CD14-positive monocyte (primary cell): ENCODE measurements at places on chromosomes 2 and 18.

DNA sequence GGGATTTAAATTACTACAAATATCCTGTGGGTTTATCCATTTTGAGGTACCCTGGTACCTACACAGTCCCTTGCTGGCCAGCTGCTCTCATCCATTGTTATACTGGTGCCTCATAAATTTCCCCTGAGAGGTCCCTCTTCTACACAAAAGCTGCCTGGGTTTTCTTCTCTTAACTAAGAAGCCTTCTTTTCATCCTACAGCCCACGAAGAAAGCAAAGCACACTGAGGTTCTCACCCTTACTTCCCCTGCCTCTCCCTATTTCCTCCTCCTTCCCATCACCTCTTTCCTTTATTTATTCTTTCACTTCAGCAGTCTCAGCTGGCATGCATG is 154.9 kb downstream of the CSRNP3 start:
- no peak for DNase-seq

DNA sequence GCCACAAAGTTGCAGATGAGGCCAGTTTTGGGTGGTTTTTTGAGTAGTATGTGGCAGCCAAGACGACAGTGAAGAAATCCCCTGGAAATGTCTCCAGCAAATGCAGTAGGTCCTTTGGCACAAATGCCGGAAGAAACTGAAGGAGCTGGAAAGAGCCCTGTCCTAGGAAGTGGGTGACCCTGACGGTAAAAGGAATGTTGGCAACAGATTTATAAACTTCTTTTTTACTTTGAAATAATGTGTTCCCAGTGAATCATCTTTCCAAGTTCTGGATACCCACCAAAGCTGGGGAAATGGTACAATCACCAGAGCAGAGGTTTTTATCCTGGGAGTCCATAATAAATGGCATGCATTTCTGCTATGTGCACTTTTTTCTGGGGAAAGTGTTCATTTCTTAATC is 112.9 kb downstream of the CSRNP3 start:
- no peak for DNase-seq

DNA sequence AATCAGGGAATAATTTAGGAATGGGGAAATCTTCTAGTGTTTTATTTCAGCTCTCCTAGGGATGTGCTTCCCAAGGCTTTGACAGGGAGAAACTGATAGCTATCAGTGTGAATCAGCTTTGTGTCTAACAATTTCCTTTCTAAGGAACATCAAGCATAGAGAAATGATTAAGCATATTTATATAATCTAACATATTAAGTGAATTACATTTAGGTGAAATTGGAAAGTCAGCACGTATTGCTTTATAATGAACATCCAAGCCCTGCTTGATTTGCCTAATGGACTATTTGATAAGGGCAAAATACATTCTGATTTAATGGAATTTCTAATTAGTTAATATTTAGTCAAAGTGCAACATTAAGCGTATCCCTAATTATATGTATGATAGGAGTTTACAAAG is 19.5 kb upstream of the TSPYL6 start:
- no peak for DNase-seq

- DNase-seq: no peak
These were observed 433.8 kb upstream of the TCF4 start for GRCh38 chr18:56021809-56022195.

DNA sequence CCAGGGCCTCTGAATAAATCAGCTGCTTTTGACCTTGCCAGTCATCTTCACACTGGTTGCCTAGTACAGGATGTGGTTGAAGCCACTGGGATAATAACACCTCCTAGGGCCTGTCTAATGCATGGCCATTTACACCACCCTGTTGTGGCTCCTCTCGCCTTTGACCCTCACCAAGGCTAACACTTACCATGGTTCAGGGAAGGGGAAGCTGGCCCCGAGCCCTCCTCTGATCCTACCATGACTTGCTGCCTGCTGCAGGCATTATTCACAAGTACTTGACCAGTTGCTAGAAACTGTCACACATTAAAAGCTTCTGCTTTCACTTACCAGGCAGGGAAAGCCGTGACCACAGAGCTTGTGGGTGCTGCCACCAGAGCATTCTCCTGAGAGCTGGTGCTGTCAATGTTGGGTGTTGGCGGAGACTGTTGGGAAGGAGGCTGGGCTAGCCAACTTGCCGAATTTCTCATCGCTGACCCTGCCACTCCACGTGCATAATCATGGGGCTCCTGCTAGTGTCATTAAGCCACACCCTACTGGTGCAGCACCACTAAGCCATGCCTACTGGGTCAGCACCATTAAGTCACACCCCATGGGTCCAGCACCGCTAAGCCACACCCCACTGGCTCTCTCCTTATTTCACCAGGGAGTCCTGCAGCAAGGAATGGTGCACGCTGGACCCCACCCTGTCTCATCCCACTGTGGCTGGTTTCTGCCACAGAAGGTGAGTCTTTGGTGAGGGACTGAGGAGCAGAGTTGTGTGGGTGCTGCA is 47.0 kb upstream of the TTC39C start:
- DNase-seq: peak; percentile 60

DNA sequence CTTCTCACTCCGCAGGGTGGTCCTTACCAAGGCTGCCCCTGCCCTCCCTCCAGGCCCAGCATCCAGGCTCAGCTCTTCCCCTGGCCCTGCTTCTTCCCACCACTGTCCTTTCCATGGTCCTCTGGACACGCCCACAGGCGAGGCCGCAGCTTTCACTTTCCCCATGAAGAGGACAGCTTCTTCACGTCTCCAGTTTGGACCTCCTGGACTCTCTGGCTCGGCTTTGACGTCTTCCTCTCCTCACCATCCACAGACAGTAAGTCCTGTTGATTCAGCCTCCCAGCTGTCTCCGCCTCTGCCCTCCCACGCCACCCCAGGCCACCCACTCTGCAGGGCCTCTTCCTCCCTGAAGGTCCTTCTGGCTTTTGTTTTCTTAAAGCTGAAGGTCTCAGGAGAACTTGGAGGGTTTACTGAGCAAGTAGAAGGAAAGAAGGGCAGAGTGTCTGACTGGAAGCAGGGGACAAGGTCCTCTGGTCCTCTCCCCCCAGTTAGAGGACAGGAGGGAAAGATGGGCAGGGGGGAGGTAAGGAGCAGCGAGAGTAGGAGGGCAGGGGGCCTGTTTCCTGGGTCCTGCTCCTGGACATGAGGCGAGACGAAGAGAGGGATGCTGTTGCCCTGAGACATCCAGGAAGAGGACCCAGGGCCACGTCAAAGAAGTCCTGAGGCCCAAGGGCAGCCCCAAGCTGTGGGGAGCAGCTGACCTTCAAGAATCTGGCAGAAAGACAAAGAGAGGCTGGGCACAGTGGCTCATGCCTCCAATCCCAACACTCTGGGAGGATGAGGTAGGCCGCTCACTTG is 24.7 kb upstream of the NMUR1 start:
- DNase-seq: peak; percentile 59

DNA sequence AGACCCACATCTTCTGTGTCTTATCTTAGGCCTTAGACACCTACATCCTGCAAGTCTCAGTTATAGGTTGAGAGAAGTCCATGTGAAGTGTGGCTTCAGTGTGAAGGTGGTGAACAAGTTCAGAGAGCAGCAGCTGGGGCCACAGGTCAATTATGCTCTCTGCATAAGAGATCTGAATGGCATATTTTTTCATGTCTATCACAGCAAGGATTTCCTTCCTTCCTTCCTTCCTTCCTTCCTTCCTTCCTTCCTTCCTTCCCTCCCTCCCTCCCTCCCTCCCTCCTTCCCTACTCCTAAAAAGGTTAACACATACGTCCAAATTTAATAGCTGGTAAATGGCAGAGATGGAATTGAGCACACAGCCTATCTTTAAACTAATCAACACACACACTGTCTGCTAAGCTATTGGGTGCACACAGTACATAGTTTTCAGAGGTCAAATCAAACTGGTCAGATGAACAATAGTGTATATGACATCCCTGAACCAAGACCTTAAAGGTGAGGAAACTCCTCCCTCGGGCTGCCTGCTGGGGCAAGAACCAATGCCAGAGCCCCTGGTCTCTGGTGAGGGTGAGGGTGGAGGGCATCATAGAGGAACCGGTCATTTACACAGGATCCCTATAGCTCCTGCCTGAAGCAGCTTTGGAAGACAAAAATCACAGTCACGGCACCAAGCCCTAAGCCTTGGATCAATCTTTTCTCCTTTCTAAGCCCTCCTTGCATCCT is 240.9 kb downstream of the ICOS start:
- no peak for DNase-seq
